ENCODE measurements at places on chromosomes 5 and 9. TPM values are rescaled to one million over a fixed set of nuclear protein-coding genes. Genes with fewer than 3 reads are reported as not detected.

The SNCAIP gene
- 4.9 TPM for total RNA-seq

The IL17B gene
- not detected for total RNA-seq

The SLC34A3 gene
- total RNA-seq: 0.34 TPM

The PHF2 gene
- total RNA-seq: 27.5 TPM

The KIF20A gene
- total RNA-seq: 2.9 TPM

- no peak overlapping the region for H3K4me3 ChIP-seq
- peaks cover 2% of the 10 kb centered on the region for H3K4me1 ChIP-seq
- H3K36me3 ChIP-seq: no peaks in the 10 kb centered on the region
- H3K27ac ChIP-seq: no peak overlapping the region
- DNase-seq: no peak
- H3K27me3 ChIP-seq: no peaks in the 10 kb centered on the region
These were observed 38.2 kb upstream of the SEMA4D start for GRCh38 chr9:89536145-89536574.

DNA sequence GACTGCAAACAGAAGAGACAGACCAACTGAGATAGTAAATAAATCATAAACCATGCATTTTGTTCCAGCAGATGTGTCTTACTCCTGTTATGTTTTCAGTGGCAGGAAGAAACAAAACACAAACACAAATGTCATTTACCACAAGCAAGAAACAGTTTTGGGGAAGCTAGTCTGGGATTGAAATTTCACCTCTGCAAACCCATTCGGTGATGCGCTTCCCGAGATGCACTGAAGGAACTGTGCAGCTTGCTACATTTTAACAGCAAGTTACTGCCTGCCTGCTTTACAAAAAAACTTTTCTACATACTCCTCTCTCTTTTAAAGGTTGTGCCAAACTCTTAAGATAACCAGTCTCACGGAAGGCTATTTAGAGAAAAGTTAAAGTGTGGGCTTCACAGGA lies 3.2 kb downstream of the MACROH2A1 start:
- H3K4me1 ChIP-seq: peaks cover 77% of the 10 kb centered on the region
- H3K27me3 ChIP-seq: no peaks in the 10 kb centered on the region
- no peak overlapping the region for H3K27ac ChIP-seq
- DNase-seq: no peak
- no peaks in the 10 kb centered on the region for H3K36me3 ChIP-seq
- H3K4me3 ChIP-seq: no peak overlapping the region

- no peaks in the 10 kb centered on the region for H3K36me3 ChIP-seq
- no peak overlapping the region for H3K27ac ChIP-seq
- H3K4me3 ChIP-seq: no peak overlapping the region
- DNase-seq: no peak
- no peaks in the 10 kb centered on the region for H3K27me3 ChIP-seq
- H3K4me1 ChIP-seq: peaks cover 9% of the 10 kb centered on the region
These were observed 216.7 kb downstream of the SMARCA2 start for GRCh38 chr9:2231829-2232228.

GRCh38 chr5:127367029-127367428 lies 76.4 kb downstream of the MEGF10 start:
- H3K27me3 ChIP-seq: no peaks in the 10 kb centered on the region
- H3K4me1 ChIP-seq: peaks cover 8% of the 10 kb centered on the region
- no peak overlapping the region for H3K27ac ChIP-seq
- H3K36me3 ChIP-seq: no peaks in the 10 kb centered on the region

DNA sequence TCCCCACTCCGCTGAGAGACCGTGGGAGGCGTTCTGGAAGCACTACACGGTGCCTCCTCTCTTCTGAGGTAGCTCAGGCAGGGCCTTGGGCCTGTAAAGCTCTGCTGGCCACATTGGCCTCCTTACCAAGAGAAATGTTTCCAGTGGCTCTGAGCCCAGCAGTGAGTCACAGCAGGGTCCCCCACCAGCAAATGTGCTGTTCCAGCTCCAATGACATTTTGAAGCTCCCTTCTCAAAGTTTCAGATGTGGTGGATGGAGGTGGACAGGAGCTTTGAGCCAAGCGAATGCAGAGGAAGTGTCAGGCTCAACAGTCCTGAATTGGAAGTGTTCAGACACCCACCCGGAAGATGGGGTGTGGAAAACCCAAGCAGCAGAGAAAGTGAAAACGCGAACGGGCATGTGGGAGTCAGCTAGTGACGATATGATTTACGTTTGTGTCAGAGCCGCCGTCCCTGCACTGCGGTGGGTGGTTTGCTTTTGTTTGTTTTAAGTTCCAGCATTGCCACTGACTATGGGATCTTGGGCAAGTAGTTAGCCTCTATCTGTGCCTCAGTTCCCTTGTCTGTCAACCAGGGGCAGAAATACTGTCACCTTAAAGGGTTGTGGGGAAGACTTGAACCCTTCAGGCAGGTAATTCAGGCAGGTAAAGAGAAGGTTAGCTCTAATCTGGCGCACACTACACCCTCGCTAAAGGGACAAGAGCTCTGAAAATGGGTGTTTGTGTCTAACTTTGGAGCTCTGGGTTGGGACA lies 38.2 kb downstream of the C5orf15 start:
- H3K4me3 ChIP-seq: no peak overlapping the region
- H3K4me1 ChIP-seq: peaks cover 9% of the 10 kb centered on the region
- no peak overlapping the region for H3K27ac ChIP-seq
- no peak for DNase-seq
- H3K36me3 ChIP-seq: no peaks in the 10 kb centered on the region
- peaks cover 6% of the 10 kb centered on the region for H3K27me3 ChIP-seq

GRCh38 chr5:113274836-113275414 lies 159.9 kb downstream of the TSSK1B start:
- no peak for DNase-seq
- no peak overlapping the region for H3K27ac ChIP-seq
- no peaks in the 10 kb centered on the region for H3K27me3 ChIP-seq
- no peak overlapping the region for H3K4me3 ChIP-seq
- no peaks in the 10 kb centered on the region for H3K36me3 ChIP-seq

- no peak overlapping the region for H3K27ac ChIP-seq
- H3K36me3 ChIP-seq: no peaks in the 10 kb centered on the region
- no peaks in the 10 kb centered on the region for H3K4me1 ChIP-seq
- H3K4me3 ChIP-seq: no peak overlapping the region
These were observed 274.3 kb downstream of the HTR1A start for GRCh38 chr5:63687854-63688516.

Measured in suprapubic skin (tissue), 4 donors.